Left forelimb (tissue), 1 donor: ENCODE measurements at places on chromosomes 4 and X.

DNA sequence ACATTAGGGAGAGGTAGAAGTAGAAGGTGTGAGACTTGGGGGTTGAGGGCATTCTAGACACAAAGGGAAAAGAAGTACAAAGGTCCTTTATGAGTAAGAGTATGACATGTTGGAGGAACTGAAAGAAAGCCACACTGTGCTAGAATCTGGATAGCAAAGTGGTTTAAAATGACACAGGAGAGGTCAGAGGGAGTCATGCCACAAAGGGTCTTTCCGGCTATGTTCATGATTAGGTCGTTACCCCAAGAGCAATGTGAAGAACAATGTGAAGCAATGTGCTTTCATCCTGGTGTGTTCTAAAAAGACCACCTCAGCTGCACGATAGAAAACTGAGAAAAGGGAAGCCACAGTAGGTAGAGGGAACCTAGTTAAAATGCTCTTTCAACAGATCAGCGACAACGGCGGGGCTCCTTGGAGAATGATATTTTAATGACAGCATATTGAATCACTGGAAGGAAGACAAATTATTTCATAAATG lies 29.2 kb downstream of the SMIM14 start:
- no peak for DNase-seq

GRCh38 chr4:76300012-76300411 lies 6.5 kb upstream of the STBD1 start:
- DNase-seq, result no peak

DNA sequence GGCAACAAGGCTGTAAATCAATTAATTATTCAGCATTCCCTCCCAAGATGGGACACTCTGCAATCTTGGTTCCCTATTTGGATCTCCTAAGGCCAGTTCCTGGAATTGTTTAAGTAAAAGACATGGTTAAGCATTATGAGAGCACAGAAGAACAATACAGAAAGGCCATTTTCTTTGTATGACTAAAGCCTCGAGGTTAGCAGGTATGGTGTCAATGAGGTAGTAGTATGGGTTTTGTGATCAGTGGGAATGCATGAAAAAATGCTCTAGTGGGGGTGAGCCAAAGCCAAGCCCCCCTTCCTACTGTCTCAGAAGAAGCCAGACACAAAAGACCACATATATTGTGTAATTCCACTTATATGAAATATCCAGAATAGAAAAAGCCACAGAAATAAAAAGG lies 61.7 kb upstream of the S100G start:
- no peak for DNase-seq

DNA sequence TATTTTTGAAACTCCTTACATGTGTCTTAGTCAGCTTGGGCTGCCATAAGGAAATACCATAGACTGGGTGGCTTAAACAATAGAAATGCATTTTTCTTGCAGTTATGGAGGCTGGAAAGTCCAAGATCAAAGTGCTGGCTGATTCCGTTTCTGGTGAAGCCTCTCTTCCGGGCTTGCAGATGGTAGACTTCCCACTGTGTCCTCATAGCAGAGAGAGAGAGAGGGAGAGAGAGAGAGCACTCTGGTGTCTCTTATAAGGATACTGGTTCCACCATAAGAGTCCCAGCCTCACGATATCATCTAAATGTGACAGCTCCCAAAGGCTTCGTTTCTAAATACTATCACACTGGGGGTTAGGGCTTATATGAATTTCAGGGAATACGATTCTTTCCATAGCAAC lies 39.7 kb downstream of the ENPEP start:
- no peak for DNase-seq

DNA sequence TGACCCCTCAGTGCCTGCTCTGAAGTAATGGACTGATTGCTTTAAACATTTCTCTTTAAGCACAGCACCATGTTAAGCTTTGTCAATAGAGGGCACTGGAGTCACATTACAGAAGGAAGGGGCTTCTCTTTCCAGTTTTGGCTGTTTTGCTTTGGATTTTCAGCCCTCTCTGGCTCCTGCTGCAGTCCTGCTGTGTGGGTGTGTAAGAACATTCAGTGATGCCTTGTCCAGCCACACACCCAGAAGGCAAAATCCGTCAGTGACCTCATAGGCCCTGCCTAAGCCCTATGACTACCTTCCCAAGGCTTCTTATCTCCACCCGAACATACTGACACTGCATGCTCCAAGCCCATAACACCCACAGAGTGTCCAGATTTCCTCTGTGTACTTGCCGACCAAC lies 215.3 kb upstream of the CTSO start:
- peak; percentile 63 for DNase-seq

GRCh38 chr4:87838890-87839591 lies 6.3 kb downstream of the MEPE start:
- no peak for DNase-seq

DNA sequence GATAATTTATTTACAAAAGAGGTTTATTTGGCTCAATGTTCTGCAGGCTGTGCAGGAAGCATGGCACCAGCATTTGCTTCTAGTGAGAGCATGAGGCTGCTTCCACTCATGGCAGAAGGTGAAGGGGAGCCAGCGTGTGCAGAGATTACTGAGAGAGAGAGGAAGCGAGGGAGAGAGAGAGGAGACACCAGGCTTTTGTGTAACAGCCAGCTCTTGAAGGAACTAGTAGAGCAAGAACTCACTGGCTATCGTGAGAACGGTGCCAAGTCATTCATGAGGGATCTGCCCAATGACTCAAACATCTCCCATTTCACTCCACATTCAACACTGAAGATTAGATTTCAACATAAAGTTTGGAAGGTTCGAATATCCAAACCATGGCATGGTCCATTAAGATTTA lies 12.7 kb downstream of the GUCY1A1 start:
- DNase-seq, result no peak

- no peak for DNase-seq
Observed at GRCh38 chr4:184437565-184438265, 36.6 kb downstream of the IRF2 start.

DNA sequence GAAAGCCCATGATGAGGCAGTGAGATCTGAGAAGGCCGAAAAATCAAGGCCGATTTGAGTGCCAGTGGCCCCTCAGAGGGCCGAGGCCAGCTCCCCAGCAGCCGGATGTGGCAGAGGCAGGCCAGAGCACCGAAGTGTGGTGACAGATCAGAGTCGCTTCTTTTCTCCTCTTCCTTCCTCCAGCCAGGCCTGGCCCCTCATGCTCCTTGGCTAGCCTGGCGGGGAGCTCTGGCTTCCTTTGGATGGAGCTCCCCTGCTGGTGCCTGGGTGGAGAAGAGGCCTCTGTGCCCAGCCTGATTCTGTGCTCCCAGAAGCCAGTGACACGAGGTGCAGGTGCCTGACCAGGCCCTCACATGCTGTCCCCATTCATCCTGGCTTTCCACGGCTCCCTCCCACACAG lies 127.2 kb upstream of the PABPC4L start:
- DNase-seq, result no peak

DNA sequence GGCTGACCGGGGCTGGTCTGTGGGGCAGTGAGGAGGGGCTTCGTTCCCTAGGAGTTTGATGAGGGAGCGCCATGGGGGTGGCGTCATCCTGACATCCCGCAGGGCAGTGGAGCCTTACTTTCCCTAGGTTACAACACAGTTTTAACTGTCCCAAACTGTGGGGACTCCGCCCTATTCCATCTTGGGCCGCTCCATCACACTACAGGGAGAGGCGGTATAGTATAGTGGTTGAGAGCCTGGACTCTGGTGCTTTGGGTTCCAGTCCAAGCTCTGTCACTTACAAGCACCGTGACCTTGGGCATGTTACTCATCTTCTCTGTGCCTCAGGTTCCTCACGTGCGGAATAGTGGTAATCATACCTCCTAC lies 44.2 kb downstream of the ZNF185 start:
- DNase-seq, result no peak

- DNase-seq, result no peak
Observed at GRCh38 chr4:183242291-183242690, 77.8 kb downstream of the CLDN22 start.

GRCh38 chr4:165009493-165010227 lies 22.1 kb upstream of the TRIM60 start:
- DNase-seq, result no peak

DNA sequence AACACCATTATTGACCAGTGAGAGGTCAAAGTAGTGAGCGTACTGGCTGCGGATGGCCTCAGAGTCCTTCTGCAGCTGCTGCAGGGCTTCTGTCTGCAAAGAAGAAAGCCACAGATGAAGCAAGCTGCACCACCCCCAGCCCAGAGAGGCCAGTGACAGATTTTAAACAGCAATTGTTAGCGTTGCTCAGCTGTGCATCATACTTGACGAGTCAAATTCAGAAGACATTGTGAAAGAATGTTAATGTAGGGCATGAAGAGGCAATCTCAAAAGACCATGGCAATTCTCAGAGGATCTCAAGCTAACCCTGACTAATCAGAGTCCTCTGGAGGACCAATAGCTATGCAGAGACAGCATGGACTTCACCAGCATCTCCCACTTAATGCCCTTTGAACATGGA lies 16.6 kb downstream of the DKC1 start:
- no peak for DNase-seq

DNA sequence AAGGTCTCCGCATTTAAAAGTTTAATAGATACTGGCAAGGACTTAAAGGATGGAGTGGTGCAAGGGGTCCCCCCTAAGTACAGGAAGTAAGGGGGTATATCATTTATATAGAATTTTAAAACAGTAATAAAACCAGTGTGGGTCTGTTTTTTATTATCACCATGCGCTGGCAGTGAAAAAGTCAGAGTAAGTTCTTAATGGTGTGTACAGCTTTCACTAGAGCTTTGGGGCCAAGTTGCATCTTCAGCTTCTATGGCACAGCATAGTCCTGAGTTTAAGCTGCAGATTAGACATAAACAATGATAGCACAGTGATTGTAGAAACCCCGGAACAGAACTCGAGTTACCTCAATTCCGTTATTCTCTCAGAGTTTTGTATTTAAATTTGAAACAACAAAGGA lies 27.6 kb downstream of the RHOH start:
- DNase-seq, result no peak

- no peak for DNase-seq
Observed at GRCh38 chrX:29587107-29587506, 628.3 kb upstream of the MAGEB2 start.

GRCh38 chr4:3709846-3710441 lies 56.2 kb upstream of the ADRA2C start:
- DNase-seq, result no peak

DNA sequence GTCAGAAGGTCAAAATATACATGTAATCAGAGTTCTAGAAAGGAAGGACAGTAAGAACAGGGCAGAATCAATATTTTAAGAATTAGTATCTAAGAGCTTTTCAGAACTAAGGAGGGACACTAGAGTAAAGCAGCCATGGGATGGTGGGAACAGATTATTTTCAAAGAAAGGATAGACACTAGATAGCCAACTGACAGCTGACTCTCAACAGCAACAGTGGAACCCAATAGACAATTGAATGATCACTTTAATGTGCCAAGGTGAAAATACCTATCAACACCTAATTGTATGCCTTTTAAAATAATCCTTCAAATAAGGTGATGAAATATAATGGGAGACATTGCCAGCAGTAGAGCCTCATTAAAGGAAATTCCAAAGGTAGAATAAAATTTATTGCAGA lies 26.5 kb upstream of the CCDC160 start:
- DNase-seq, result no peak

- DNase-seq, result no peak
Observed at GRCh38 chr4:48248559-48248953, 21.1 kb downstream of the TEC start.

- DNase-seq, result no peak
Observed at GRCh38 chr4:94654714-94655113, 103.0 kb upstream of the BMPR1B start.

- no peak for DNase-seq
Observed at GRCh38 chr4:83989835-83990234, 453.9 kb downstream of the GPAT3 start.

DNA sequence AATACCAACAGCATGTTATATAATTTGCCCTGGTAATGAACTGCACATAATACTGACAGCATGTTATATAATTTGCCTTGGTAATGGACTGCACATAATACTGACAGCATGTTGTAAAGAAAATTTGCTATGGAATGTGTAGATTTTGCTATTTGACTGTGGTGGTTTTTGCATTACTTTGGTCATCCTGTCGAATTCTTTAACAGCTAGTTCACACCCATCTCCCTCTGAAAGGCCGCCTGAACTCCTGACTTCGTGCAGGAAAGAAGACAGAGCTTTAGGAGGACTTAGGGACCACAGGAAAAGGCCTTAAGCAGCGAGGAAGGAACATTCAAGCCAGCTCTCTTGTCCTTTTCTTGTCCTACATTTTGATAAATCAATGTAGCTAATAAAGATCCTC lies 45.2 kb upstream of the DCLK2 start:
- DNase-seq, result no peak

GRCh38 chr4:84366907-84367306 lies 132.2 kb downstream of the NKX6-1 start:
- DNase-seq, result no peak

- no peak for DNase-seq
Observed at GRCh38 chr4:4868040-4868757, 8.7 kb downstream of the MSX1 start.

- no peak for DNase-seq
Observed at GRCh38 chr4:114146947-114147618, 167.6 kb upstream of the ARSJ start.

- no peak for DNase-seq
Observed at GRCh38 chr4:177485528-177485927, 43.3 kb upstream of the AGA start.

DNA sequence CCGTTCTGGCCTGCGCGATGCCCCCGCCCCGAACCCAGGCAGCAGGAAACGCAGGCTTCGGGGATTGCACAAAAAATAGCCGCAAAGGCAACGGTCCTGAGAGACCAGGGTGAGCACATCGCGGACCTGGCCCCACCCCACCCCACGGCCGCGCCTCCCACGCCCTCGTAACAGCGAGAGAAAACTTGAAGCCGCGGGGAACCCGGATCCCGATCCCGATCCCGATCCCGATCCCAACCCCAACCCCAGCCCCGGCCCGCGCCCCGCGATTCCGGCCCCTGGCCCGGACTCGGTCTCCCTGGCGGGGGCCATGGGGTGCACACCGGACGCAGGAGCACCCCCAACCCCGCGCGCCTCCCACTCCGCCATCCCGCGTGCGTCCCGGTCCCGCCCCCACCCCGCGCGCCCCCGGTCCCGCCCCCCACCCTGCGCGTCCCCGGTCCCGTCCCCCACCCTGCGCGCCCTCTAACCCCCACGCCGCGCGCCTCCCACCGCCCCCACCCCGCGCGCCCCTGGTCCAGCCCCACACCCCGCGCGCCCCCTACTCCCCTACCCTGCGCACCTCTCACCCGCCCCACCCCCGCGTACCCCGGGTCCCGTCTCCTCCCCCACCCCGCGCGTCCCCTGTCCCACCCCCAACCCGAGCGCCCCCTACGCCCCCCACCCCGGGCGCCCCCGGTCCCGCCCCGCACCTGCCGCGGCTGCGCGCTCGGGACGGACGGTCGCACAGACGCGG lies 29.0 kb downstream of the NOP14 start:
- peak; percentile 75 for DNase-seq

GRCh38 chr4:25457053-25457715 lies 80.1 kb downstream of the ANAPC4 start:
- DNase-seq, result no peak

DNA sequence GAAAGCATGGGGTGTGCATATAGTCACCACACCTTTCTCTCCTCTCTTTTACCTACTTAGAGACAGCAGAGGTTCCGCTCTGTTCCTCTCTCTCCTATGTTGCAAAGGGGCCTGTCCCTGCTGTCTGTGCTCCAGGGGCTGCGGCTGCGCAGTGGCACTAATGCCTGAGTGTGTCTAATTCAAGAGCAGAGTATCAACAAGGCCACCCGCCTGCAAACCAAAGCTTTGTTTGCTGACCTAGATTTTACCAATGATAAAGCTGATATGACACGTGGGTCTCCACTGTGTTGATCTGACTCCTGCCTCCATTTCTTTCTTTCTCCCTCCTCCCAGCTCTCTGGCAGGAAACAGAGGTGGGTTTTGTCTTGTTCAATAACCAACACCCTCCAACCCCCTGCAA lies 74.9 kb downstream of the NSG1 start:
- DNase-seq, result no peak
